ENCODE measurements at places on chromosomes 1 and 21.

GRCh38 chr21:44510508-44511218 is 29.3 kb downstream of the KRTAP10-1 start:
- no peak for DNase-seq

GRCh38 chr1:8701794-8702471 is 115.5 kb downstream of the RERE start:
- no peak for DNase-seq

DNA sequence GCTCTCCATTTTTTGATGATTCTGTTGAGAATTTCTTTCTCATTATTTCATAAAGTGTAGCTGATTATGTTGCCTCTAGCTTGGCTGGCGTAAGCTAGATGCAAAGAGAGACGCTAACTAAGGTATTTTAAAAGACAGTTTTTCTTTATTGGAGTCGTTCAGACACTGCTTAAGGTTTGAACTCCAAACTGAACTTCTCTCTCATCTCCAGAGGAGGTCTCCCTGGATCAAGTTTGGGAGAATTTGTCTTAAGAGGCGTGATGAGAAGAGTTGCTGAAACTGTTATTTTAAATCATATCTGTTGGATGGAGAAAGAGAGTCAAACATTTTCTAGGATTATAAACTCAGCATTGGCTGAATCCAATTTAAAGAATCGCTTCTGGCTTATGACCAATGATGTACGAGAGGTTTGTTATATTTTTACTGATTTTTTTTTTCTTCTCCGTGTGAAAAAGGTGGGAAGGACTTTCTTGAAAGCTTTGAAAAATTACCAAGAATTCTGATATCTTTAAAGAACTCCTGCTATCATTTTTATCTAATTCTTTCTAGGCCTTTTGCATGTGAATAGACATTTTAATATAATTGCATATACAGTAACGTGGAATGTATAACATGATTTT is 34.0 kb downstream of the MAP3K7CL start:
- no peak for DNase-seq

DNA sequence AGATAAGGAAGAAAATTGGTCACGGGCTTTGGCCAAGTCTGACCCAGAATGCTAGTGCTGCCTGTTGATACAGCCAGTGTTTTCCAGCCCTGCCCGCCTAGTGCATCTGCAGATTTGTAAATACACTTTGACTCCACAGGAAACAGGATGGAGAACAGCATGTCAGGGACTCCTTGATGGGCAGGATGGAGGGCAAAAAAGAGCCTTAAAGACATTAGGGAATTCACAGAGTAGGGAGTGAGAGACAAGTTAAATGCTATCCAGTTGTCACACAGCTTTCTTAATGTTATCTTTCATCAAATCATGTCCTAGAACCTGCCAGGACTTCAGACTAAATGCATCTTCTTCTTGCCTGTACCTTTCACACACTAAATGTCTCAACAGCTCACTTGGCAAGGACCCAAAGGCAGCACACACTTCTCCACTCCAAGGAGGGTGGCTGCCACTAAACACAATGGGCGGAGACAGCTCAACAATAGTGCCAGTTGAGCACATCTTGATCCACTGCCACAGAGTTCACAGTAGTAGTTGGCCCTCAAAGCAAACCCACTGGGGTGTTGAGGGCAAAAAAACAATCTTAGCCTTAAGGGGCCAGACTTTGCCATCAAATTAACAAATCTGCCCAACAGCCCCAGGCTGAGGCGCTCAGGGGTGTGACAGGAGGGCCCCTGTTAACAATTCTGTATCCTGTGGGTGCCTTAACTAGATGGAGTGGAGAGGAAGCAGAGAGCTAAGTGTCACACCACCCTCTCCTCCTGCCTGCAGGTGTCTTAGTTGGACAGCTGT is 2.7 kb downstream of the HIVEP3 start:
- no peak for DNase-seq

DNA sequence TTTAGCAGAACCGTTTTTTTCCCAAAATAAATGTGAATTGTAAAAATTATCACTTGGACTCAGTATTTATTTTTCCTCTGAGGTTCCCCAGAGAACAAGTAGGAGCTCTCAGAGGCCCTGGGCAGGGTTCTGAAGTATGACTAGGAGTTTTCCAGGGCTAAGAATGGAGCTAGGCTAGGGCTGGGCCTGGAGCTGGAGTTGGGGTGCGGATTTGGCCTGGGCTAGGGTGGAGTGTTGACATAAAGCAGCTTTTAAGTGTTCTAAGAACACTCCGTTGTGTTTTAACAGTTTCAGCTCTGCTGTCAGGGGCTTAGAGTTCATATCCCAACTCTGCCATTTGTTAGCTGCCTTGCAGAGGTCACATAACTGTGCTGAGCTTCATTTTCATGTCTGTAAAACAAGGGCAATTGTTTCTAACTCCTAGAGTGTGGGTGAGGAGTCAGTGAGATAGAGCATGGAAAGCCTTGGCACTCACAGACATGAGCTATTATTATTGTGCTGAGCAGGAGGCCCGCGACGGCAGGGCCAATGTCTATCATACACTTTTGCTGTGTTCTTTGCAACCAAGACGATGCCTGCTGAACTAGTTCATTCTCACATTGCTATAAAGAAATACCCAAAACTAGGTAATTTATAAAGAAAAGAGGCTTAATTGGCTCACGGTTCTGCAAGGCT is 51.1 kb downstream of the LACTBL1 start:
- no peak for DNase-seq

DNA sequence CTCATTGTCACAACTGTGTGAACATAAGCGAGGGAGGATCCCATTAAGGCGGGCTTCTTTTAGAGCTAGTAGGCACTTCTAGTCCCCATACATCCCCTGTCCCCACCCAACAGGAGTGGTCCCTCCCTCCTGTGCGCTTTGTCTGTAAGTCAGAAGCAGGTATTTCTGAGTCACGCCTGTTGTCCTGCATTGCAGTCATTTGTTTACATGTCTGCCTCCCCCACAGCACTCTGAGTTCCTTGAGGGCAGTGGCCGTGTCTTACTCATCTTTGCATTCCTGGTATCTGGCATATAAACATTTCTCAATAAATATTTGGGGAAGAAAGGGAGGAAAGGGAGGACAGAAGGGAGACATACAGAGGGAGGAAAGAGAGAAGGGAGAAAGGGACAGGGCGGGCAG is 40.3 kb downstream of the PLEKHA6 start:
- DNase-seq = no peak

DNA sequence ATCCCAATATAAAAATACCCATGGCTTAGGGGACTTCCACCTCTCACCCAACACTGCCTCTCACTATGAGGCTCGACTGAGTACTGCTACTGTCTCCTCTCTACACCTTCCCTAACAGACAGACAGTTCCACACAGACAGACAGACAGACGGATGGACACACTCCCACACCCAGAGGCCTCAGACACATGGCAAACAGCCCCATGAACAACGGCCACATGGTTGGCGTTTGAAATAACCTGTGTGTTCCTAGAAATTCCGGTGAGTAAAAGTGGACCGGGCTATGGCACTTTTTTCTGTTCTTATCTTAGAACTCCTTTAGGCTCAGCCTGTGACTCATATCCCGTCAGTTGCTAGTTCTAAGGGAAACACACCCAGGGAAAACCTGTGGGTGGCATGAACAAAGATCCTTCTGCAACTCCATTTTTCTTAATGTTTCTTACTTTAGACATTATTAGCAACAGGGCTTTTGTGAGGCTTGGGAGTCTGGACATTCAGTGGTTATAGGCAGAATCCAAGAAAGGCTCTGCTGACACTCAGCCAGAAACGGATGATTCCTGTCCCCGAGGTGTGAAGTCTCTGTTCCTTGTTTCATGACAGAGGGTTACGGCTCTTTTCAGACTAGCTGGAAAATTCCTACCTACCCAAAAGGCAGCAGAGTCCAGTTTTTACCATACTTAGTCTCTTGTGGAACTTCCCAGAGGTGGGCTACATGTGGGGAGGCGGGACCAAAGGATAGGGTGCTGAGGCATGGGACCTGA is 90.5 kb upstream of the TLR5 start:
- DNase-seq = no peak

DNA sequence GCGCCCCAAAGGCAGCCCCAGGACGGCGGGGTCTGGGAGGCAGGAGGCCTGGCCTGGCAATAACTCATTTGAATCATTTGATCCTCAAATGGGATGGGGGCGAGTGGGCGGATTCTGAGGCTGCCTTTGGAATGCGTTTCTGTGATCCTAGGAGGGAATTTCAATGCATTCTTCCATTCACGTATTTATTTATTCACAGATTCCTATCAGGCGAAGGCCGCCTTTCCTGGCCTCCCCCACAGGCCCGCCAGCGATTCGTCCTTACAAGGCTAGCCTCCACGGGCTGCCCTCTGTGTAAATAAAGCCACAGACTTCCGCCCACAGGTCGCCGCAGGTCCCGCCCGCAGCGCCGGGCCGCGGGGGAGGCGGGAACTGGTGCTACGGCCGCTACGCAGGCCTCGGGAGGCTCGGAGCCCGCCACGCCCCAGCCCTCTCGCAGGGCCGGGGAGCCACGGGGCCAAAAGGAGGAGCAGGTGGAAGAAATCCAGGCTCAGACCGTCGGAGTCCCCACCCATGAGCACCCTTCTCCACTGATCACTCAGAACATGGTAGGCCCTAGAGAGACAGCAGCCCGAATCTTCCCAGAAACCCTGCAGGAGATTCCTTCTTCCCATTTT is 31.3 kb upstream of the JUN start:
- DNase-seq = no peak

GRCh38 chr1:46190539-46190938 is 7.7 kb downstream of the POMGNT1 start:
- DNase-seq = no peak

DNA sequence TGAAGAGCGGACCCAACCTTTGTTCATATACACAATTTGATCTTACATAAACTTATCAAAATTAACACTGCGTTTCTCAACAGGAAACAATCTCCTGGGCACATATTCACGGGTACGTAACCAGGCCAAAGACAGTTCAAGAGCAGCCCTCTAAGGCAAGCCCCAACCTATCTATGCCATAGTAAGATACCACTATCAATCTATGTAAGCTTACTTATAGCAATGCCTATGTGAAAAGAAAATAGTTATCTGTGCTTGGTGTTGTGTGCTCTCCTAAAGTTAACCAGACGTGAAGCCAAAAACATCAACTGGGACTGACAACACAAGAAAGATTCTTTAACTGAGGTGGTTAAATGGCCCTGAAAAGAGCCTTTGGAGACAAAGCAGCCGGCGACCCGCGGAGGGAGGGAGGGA is 49.4 kb upstream of the BOLA1 start:
- no peak for DNase-seq

GRCh38 chr1:3895951-3896325 is 4.1 kb downstream of the C1orf174 start:
- DNase-seq = no peak

GRCh38 chr1:3910857-3911845 is 11.1 kb upstream of the C1orf174 start:
- peak; percentile 14 for DNase-seq

DNA sequence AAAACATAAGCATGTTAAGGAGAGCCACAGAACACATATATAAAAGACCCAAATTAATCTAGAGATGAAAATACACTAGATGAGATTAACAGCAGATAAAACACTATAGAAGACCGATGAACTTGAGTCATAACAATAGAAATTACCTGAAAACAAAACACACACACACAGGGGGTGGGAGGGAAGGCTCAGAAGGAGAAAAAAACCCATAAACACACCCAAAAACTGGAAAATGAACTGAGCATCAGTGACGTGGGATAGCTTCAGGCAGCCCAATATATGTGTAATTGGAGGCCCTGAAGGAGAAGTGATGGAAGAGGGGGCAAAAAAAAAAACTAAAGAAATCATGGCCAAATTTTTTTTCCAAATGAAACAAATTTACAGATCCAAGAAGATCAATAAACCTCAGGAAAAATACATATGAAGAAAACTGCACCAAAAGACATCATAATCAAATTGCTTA is 11.4 kb downstream of the ALDH9A1 start:
- no peak for DNase-seq

DNA sequence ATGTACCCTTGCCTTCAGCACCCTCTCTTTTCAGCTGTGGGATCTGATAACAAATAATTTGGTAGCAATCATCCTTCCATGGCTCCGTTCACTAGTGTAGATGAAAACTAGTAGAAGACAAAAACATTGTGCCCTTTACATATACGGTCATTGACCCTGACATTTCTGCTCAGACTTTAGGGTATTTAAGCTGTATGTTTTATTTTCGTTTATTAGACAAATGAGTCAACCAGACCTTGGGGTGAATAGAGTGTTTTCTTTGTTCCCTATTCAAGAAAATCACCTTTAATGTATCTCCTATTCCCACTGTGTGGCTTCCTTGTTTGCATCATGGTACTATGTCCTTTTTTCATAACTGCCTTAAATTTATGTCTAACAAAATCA is 187.3 kb downstream of the VAV3 start:
- DNase-seq = no peak

DNA sequence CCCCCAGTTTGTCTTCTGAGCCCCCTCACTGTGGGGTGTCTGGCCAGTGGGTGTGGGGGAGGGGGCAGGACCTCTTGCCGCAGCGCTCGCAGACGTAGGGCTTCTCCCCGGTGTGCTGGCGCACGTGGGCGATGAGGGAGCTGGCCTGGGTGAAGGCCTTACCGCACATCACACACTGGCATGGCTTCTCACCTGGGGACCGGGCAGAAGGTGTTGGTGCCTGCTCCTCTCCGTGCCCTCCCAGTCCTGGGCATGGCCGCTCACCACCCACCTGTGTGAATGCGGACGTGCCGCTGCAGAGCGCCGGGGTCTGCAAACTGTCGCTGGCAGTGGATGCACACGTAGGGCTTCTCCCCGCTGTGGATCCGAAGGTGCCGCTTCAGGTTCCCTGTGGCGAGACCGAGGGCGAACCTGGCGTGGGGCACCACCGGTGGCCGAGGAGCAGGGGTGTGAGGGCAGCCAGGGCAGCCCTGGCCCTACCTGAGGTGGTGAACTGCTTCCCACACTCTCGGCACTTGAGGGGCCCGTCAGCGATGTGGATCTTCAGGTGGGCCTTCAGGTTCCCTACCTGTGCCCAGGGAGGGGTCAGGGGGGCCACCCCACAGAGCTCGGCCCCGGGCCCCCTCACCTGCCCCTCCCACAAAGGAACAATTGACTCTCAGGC is 32.4 kb downstream of the ZBTB17 start:
- no peak for DNase-seq

DNA sequence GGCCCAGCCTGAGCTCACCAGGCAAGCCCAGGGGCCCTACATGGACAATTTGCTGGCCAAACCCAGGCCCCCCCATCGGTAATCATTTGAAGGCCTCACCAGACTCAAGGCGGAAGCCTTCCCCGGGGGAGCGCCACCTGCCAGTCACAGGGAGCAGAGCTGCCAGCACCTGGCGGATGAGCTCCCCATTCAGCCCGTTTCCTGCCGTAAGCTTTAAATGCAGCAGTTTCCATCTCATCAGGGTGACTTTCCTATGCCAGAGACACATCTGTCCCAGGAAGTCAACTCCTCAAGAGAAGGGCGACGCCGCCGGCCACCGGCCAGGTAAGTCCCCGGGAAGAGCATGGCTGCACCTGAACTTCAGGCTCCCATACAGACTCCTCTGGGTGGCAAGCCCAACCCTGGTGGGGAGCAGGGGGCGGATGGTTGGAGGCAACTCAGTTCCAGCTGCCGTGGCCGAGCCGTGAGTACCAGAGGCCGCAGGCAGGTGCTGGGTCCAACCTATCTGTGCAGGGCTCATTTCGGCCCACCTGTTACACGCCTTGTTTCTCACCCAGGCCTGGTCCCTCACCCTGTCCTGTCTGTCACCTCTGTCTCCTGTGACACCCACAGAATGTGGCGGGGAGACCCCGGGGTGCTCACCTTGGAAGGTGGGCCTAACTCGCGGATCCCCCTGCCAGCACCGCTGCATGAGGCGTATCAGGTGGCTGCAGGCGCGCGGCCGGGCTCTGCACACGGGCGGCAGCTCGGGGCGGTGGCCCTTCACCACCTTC is 20.7 kb downstream of the RIPK4 start:
- DNase-seq = no peak

- no peak for DNase-seq
These were observed 734.5 kb downstream of the PTPRU start for GRCh38 chr1:29970747-29971325.
